Stimulated activated naive CD8-positive, alpha-beta T cell treated with anti-CD3 and anti-CD28 coated beads, Interleukin-15, amount 100 ng/mL, for 72 hours (primary cell): ENCODE measurements at places on chromosomes 2 and 18.

- DNase-seq: no peak
Measured at GRCh38 chr2:181895818-181896217, 4.3 kb downstream of the ITPRID2 start.

DNA sequence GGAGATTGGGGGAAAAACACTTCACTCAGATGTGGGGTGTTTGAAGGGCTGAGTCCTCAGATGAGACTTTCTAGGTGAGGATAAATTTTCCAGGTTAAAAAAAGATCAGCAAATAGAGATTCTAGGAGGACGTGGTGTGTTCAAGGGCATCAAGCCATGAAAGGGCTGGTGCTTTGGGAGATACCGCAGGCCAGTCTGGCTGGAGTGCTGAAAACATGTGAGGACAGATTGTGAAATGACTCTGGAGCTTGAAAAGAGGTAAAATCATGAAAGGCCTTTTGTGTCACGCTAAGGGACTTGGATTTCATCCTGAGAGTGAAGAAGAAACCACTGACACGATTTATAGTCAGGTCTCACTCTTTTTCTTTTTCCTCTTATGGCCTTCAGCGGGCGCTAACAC, 320.5 kb downstream of the DPP10 start:
- DNase-seq: no peak

- no peak for DNase-seq
Measured at GRCh38 chr18:24341361-24341760, 56.3 kb downstream of the OSBPL1A start.

- peak; percentile 7 for DNase-seq
Measured at GRCh38 chr18:76391746-76392145, 103.3 kb downstream of the ZNF516 start.

GRCh38 chr2:237900891-237901831, 41.7 kb downstream of the RAMP1 start:
- no peak for DNase-seq

GRCh38 chr2:2926858-2927175, 450.8 kb downstream of the EIPR1 start:
- no peak for DNase-seq

GRCh38 chr2:233492078-233492477, 74.5 kb downstream of the USP40 start:
- no peak for DNase-seq

DNA sequence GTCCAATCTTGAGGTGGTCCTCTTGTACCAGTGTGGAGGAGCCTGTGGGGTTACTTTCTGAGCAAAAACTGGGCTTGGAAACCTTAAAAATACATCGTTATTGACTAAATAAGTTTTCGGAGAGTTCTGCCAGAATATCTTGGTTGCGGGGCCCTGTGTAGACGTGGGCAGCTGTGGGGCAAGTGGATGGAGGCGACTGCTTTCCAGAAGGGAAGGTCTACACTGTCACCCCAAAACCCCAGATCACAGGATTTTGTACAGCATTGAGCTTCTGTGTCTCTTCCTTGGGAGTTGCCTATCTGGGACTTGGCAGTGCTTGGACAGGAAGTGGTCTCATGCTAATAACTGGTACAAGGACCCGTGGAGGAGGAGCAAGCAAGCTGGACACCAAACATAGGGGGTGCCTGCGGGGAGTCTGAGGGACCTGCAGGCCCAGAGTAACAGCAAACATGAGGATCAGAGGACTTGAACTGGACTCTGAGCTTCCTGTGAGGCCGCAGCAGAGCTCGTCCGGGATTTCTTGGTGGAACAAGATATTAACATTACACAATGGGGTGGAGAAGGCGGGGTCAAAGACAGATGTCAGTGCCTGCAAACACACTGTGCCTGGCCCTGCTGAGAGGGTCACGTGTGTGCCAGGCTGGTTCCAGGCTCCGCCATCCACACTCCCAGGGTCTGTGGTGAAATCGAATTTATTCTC, 48.0 kb upstream of the CTLA4 start:
- DNase-seq: no peak

GRCh38 chr2:89842180-89842908, 1150.9 kb downstream of the RPIA start:
- no peak for DNase-seq

DNA sequence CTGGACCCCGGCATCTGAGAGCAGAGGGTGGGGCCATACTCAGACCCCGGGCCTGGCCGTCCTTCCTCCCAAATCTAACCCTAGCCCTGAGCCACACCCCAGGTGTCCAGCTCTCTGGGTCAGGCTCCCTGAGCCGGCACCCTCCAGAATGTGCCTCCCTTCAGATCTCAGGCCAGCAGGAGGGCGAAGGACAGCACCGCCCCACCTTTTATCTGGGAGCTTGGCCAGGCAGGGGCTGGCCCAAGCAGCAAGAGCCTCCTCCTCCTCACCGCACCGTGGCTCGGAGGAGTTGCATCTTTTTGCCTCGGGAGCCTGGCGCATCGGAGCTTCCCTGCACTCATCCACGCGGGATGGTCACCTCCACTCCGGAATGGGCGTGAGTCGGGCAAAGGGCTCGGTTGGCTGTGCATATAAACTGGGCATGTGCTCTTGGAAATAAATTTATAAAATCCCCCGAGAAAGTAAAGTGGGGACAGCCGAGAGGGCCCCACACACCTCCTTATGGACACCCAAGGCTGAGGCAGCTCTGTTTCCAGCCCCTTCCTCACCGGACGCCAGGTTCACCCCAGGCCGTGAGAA, 69.1 kb upstream of the CTDP1 start:
- DNase-seq: no peak

DNA sequence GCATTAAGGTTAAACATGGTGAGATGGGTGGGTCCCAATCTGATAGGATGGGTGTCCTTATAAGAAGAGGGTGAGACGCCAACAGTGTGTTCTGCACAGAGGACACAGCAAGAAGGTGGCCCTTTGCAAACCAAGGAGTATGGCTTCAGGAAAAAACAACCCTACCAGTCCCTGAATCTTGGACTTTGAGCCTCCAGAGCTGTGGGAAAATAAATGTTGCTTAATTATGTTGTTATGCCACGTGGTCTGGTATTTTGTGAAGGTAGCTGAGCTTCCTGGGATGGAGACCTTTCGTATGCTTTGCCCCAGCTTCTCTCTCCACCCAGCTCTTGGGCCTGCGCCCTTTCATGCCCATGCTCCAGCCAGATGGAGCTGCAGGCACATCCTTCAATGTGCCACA, 114.2 kb upstream of the EPC2 start:
- no peak for DNase-seq

GRCh38 chr2:216015722-216016464, 2.5 kb upstream of the MREG start:
- peak; percentile 34 for DNase-seq

DNA sequence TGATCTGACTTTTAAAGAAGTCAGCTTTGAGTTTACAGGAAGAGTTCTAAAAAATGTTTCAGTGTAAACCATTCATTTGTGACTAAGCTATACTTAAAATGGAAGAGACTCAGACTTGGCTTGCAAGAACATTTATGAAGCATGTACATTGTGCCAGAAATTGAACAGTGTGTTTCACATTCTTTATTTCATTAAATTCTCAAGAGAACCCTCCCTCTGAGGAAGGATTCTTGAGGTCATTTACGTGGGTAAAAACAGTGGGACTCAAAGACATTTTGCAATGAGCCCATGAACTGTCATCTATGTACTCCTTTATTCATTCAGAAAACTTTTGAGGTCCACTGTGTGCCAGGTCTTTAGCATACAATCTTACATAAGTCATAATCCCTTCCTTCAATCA, 143.6 kb upstream of the ZNF521 start:
- no peak for DNase-seq

DNA sequence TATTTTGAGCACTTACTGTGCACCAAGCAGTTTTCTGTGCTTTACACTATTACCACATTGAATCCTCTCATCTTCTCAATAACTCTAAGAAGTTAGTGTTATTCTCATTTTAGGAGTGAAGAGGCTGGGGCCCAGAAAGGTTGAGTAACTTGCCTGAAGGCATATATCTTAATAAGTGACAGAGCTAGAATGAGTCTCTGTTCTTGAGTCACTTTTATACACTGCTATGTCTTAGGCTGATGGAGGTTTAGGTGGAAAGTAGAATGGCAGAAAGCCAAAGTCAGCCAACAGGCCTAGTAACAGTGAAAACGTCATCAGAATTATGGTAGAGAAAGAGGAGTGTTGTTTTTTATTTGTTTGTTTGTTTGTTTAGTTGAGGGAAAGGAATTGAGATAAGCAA, 27.9 kb upstream of the RPE start:
- no peak for DNase-seq

GRCh38 chr18:58511897-58512581, 116.9 kb downstream of the ALPK2 start:
- DNase-seq: no peak

GRCh38 chr2:196725218-196725617, 74.3 kb downstream of the GTF3C3 start:
- no peak for DNase-seq

GRCh38 chr2:36351736-36352349, 3.7 kb upstream of the CRIM1 start:
- DNase-seq: no peak

DNA sequence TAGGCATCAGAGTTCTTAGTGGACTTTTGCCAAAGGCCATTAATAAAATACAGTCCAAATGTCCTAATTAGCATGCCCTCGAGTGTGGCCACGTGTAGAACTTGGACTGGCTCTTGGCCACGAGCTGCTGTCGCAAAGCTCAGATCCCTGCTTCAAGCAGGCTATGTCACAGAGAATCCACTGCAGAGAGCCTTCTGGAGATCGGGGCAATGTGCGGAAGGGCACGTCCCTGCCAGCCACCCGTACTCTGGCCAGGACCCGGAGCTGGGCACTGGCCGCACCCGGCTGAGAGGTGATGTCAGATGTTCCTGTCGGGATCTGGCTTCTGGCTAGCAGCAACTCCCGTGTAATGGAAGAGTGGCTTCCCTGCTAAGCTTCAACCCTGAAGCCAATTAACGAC, 432.7 kb upstream of the ID2 start:
- DNase-seq: no peak

GRCh38 chr2:166881177-166881576, 7.1 kb upstream of the XIRP2 start:
- no peak for DNase-seq

DNA sequence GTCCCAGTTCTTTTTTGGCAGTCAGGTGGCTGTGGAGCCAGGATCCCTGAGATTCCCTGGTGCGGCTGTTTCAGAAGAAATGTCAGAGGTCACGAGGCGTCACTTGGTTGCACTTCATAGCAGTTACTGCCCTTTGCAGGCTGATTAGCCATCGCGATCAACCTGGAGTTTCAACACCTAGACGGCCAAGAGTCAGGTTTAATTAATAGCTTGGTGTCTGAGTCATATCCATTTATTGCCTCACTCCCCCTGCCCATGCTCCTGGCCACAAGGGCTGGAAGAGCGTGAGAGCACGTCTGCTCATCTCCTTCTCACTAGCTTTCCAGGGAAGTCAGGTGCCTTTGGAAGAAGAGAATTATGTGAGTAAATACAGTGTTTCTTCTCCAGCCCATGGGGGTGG, 552.3 kb downstream of the TSN start:
- DNase-seq: no peak

- DNase-seq: no peak
Measured at GRCh38 chr2:172624996-172625395, 69.1 kb downstream of the PDK1 start.

DNA sequence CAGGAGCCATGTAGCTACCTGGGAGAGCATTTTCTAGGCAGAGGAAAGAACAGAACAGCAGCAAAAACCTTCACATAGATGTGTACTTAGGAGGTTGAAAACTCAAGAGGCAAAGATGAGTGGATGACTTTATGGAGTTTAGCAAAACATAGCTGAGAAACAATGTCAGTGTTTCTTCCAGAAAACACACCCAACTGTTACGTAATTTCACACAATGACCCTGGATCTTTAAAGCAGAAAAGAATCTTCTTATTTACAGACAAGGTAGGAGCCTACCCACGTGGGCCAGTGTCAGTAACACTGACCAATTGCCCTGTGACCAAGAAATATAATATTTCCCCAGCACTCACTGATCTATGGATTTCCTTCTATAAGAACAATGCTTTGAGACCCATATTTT, 254.6 kb downstream of the CDH20 start:
- DNase-seq: no peak

- DNase-seq: no peak
Measured at GRCh38 chr2:226357816-226358215, 441.8 kb downstream of the IRS1 start.

- no peak for DNase-seq
Measured at GRCh38 chr2:20175267-20175666, 49.7 kb downstream of the SDC1 start.

DNA sequence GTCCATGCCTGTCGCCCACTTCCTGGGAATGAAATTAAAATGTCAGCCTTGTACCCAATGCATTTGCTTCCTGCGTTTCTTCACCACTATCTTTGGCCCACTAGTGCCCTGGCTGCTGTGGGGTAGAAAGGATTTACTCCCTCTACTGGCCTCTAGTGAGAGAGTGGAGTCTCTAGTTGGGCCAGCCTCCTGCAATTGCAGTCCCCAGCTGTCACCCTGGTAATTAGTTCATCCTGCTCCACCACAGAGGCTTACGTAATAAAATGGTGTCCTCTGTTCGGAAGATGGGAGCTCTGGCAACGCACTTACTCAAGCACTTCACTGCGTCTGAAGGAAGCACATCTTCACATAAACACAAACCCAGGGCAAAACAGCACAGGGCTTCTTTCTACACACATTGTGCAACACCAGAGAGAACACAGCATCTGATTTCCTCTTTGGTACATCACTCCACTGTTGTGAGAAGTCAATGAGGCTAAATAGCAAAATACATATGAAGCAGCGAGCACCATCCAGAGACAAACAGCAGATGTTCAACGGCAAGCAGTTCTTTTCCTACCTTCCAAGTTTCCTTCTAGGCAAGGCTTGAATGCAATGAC, 274.6 kb downstream of the LRATD1 start:
- no peak for DNase-seq

DNA sequence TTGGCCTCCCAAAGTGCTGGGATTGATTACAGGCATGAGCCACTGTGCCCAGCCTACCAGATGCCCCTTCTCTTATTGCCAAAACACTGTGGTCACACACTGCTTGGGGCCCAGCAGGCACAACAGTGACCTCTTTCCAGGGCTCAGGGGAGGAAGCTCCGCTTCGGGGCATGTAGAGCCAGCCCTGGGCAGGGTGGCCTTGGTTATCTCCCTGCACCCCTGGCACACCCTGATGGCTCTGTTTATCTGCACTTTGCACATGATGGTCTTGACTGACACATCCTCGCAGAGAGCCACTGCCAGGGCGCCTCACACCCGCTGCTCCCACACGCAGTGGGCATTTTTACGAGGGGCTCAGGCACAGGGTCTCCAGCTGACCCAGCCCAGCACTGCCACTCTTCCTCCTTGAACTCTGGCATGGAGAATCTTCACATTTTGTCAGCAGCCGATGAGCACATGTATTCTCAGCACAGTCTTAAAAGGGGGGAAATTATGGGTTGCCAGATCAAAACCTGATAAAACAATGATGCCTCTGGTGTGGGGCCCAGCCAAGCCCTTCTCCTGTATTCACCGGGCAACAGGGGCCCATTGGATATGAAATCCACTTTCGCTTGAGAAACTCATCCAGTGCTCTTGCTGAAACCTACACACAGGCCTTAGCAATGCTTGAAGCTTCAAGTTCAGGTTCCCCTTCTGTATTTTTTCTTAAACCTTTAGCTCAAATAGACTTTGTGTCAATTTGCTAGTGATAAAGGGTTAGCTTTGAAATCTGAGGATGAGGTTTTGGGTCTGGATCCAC, 5.9 kb downstream of the GYPC start:
- no peak for DNase-seq
